ENCODE measurements at places on chromosomes 16 and 17. TPM values are rescaled to one million over a fixed set of nuclear protein-coding genes. Genes with fewer than 3 reads are reported as not detected.

- H3K4me1 ChIP-seq = peaks cover 28% of the 10 kb centered on the region
- H3K4me3 ChIP-seq = peak overlapping the region; percentile 81
- no peak for DNase-seq
- no peaks in the 10 kb centered on the region for H3K27me3 ChIP-seq
These were observed 1.5 kb upstream of the FAAP100 start for GRCh38 chr17:81553616-81554181.

- H3K4me3 ChIP-seq = no peak overlapping the region
- no peaks in the 10 kb centered on the region for H3K36me3 ChIP-seq
- H3K27ac ChIP-seq = no peak overlapping the region
- peaks cover 33% of the 10 kb centered on the region for H3K27me3 ChIP-seq
- peaks cover 4% of the 10 kb centered on the region for H3K4me1 ChIP-seq
- DNase-seq = no peak
These were observed 2.1 kb upstream of the SEZ6 start for GRCh38 chr17:29007860-29008455.

GRCh38 chr16:50681021-50681885 is at the start of gene SNX20:
TSS of gene SNX20 (minus strand) at chr16:50681312. CDS start at chr16:50677526, 3,786 bp downstream.
- peak within 1 kb of the TSS; percentile 91 for H3K27ac ChIP-seq
- peak; percentile 87 for DNase-seq
- peaks cover 46% of the 10 kb centered on the region for H3K4me1 ChIP-seq
- H3K27me3 ChIP-seq = no peaks in the 10 kb centered on the region
- peaks cover 29% of the 10 kb centered on the region for H3K36me3 ChIP-seq

DNA sequence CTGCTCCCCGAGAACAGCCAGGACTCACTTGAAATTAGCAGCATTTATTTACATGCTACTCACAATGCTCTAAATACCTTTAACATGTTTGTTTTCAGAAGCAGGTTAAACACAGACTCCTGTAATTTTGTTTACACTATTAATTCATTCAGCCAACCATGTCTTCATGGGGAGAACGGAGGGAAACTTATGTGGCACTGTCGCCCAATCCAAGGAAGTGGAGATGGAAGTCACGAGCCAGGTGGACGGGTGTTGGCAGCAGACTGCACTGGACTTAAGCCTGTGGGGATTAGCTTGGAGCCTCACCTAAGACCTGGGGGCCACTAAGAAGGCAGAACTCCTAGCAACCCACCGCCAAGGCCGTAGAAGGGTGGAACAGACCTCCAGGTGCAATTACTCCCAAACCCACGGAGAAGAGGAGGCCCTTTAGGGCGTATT is 8.8 kb upstream of the GFAP start:
- H3K36me3 ChIP-seq = peaks cover 35% of the 10 kb centered on the region
- DNase-seq = no peak
- H3K27ac ChIP-seq = no peak overlapping the region
- H3K4me3 ChIP-seq = no peak overlapping the region
- H3K4me1 ChIP-seq = no peaks in the 10 kb centered on the region

GRCh38 chr16:35221482-35222185 is 1762.2 kb downstream of the TP53TG3F start:
- no peaks in the 10 kb centered on the region for H3K36me3 ChIP-seq
- H3K27me3 ChIP-seq = no peaks in the 10 kb centered on the region
- no peaks in the 10 kb centered on the region for H3K4me1 ChIP-seq
- no peak overlapping the region for H3K27ac ChIP-seq
- no peak for DNase-seq

The PTGES3L gene
- 0.76 TPM for total RNA-seq

The PRPF8 gene
- 106 TPM for total RNA-seq

The SCIMP gene
- total RNA-seq = 0.80 TPM
